ENCODE measurements at places on chromosomes 16 and 17.

DNA sequence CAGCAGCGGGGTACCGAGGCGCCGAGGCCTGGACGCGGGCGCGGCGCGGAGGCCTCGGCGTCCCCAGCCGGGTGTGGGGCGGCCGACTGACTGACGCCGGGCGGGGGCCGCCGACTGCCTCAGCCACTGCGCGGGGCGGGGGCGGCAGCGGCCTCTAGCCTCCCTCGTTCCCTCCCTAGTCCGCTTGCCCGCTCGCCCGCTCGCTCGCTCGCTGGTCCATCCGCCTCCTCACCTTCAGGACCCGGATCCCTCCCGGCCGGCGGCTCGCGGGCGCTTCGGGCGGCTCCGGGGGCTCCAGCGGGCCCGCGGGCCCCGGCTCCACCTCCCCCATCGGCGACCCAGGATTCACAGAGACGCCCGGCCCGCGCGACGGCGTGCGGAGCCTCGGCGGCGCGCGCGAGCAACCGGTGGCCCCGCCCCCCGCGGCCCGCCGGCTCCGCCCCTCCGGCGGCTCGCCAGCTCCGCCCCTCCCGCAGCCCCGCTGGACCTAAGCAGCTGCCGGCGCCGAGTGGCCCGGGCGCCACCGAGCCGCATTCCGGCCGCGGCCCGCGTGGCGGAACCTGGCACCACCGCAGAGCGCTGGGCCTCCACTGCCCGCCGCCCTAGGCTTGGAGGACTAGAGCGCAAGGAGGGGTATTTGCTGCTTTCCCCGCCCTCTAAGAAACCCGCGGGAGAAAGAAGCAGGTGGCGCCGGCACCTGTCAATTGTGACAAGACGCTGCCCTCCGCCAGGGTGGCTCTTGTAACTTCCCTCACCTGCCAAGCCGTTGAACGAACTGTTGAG is 773 bp downstream of the PHLPP2 start:
- DNase-seq, result peak; percentile 4

GRCh38 chr17:410543-411401 is 58.2 kb upstream of the RPH3AL start:
- peak; percentile 59 for DNase-seq

- DNase-seq, result peak; percentile 83
These were observed 6.3 kb upstream of the RGS9 start for GRCh38 chr17:65130832-65131231.

DNA sequence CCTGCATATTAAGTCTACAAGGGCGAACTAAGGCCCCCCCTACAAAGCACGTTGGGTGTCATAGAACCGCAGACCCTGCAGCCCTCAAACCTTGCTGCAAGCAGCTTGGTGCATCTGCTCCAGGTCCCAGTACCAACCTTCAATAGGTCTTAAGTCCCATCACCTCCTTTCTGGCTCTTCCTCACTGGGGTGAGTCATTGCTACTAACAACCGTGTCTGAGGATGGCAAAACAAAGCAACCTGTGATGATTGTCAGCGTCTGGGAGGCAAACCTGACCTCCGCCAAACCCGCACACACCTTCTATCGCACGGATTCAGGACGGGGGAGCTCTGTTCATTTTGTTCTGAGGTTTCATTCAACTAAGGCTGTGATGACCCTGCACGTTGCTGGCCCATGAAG is 138.9 kb downstream of the SLC39A11 start:
- DNase-seq, result no peak

GRCh38 chr16:11143372-11144035 is 112.5 kb downstream of the SOCS1 start:
- DNase-seq, result no peak

- DNase-seq, result no peak
These were observed 13.9 kb upstream of the ADGRG1 start for GRCh38 chr16:57614536-57614935.

GRCh38 chr16:8910811-8911210 is 28.7 kb downstream of the LITAFD start:
- DNase-seq, result no peak

GRCh38 chr16:78364556-78364880 is 265.1 kb downstream of the WWOX start:
- DNase-seq, result no peak

GRCh38 chr16:26360867-26361266 is 669.1 kb downstream of the HS3ST4 start:
- no peak for DNase-seq

GRCh38 chr16:29811170-29811895 is 660 bp upstream of the PRRT2 start:
- peak; percentile 84 for DNase-seq

Data from MV-4-11 (cell line).